ENCODE measurements at places on chromosomes 11 and 22.

- DNase-seq = no peak
Measured at GRCh38 chr11:114395736-114396135, 4.6 kb downstream of the C11orf71 start.

GRCh38 chr11:70433038-70433437, 34.7 kb downstream of the CTTN start:
- no peak for DNase-seq

- DNase-seq = peak; percentile 26
Measured at GRCh38 chr11:115872416-115872815, 368.2 kb upstream of the CADM1 start.

- no peak for DNase-seq
Measured at GRCh38 chr11:69193629-69194028, 37.9 kb downstream of the SMIM38 start.

DNA sequence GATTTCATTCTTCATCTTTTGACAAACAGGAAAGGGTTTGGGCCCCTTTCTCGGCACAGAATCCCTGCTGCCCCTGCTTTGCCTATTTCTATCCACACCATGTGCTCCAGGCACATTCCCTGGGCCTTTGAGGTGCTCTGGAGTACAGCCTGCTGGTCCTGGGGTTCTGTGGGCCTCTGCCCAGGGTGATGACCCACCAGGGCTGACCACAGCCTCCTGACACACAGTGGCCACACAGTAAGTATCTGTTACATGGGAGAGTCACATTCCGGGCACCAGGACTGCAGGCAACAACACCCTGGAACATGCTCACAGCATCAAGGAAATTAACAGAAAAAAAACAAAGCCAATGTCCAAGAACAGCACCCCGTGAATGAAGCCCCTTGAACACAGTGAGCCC, 39.1 kb downstream of the SCUBE2 start:
- no peak for DNase-seq

GRCh38 chr22:48827904-48828555, 999.6 kb downstream of the BRD1 start:
- no peak for DNase-seq
